ENCODE measurements at places on chromosomes 3 and 15. TPM values are rescaled to one million over a fixed set of nuclear protein-coding genes. Genes with fewer than 3 reads are reported as not detected.

GRCh38 chr15:58139276-58139988 lies 1.3 kb downstream of the AQP9 start:
- no peaks in the 10 kb centered on the region for H3K4me1 ChIP-seq
- H3K27ac ChIP-seq: no peak overlapping the region
- H3K4me3 ChIP-seq: no peak overlapping the region
- H3K27me3 ChIP-seq: peaks cover 2% of the 10 kb centered on the region
- DNase-seq: no peak

DNA sequence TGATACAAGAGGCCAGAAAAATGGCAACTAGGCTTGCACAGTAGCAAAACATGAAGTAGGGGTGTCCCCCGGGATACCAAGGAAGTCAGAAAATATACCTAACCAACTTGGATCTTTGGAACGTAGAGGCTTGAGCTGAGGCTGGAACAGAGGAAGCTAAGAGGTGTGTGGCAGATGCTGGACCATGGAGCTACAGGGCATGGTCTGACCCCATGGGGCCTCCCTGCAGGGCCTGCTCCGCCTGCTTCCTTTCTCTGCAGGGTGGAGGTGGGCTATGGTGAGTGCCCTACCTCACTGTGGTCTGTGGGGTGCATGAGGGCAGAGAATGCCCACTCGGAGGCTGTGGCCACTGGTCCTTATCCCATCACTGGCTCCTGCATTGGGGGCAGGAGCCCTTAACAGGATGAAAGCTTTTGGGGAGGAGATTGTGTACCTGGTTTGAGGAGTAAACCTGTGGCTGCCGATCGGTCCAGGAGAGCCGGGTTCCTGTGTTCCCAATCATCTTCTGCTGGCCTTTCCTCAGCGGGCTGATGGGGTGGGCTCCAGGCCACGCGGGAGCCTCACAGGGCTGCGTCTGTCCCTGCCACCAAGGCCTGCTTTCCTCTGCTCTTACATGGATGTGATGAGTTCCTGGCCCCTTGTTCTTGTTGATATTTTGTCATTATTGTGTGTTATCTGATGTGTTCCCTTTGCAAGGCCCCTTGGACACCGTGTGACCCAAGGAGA lies 96.8 kb downstream of the OCA2 start:
- no peak for DNase-seq
- H3K36me3 ChIP-seq: no peaks in the 10 kb centered on the region
- no peaks in the 10 kb centered on the region for H3K4me1 ChIP-seq
- peaks cover 5% of the 10 kb centered on the region for H3K27me3 ChIP-seq
- H3K27ac ChIP-seq: no peak overlapping the region

DNA sequence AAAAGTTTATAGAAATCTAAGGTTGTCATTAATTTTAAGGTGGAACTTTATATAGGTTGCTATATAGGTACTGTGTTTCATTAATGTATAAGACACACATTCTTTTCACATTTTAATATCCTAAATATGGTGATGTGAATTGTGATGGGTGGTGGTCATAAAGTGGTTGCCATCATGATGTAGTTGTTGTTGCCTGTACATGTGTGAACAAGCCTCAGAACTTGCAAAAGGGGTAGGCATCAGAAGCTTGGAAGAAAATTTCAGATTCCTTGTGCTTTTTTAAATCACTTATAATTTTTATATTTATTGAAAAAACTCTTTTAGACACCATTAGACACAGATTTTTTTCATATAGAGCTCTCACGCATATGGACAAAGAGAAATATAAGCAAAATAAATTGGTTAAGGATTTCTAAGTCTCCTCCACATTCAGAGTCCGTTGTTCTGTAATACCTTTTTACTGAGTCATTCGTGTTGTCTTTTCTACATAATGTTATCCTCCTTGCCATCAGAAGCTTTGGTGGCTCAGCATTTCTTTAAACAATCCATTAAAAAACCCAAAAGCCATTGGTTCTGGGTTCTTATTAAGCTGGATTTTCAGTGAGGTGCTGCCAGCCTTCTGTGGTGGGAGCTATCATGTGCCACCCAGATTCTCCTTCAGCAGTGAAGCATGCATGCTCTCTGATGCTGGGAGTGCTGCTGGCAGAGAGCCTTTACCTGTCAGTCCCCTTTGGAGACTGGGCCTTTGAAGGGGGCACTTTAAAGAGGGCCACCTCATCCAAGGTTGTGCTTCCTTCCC lies 140.4 kb upstream of the GALNT15 start:
- H3K27me3 ChIP-seq: peaks cover 4% of the 10 kb centered on the region
- H3K36me3 ChIP-seq: no peaks in the 10 kb centered on the region
- DNase-seq: no peak
- H3K4me3 ChIP-seq: no peak overlapping the region
- no peaks in the 10 kb centered on the region for H3K4me1 ChIP-seq

DNA sequence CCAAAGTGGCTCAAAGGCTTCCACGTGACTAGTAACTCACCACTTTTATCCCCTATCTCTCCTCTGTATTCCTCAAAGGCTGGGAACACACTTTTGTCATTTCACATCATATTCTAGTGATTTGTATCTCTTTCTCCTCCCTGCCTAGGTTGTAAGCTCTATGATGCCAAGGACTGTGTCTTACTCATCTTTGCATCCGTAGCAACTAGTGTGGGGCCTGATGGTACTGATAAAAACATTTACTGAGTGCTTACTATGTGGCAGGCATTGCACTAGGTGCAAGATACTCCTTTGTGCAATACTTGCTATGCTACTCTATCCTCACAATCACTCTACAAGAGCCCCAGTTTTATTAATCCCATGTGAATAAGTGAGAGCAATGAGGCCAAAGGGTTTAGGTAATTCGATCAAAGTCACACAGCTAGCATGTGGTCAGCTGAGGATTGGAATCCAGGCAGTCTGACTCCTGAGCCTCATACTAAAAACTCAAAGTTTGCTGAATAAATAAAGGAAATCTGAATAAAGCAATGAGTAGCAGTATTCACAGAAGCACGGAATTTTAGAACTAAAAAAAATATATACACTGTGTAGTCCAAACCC lies 342.6 kb upstream of the ICE2 start:
- H3K4me3 ChIP-seq: no peak overlapping the region
- no peak for DNase-seq
- peaks cover 3% of the 10 kb centered on the region for H3K36me3 ChIP-seq
- peaks cover 36% of the 10 kb centered on the region for H3K4me1 ChIP-seq

DNA sequence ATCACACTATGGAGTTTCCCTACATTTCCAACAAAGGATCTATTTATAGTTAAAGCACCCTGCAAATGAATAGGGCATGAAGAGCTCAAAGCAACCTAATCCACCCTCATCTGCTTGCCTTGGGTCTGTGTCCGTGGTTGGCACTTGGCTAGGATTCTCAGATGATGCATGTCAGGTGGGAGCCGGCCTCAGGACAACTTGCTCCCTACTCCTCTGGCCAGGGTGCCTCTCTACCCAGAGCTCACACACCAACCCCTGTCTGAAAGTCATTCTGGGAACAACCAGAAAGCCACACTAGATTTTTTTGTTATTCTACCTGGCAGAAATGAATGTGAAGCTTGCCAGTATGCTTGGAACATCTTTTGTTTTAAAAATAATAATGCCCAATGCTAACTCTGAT lies 13.2 kb downstream of the ARHGEF3 start:
- peak overlapping the region; percentile 66 for H3K4me3 ChIP-seq
- H3K4me1 ChIP-seq: peaks cover 90% of the 10 kb centered on the region
- H3K36me3 ChIP-seq: peaks cover 9% of the 10 kb centered on the region
- no peaks in the 10 kb centered on the region for H3K27me3 ChIP-seq
- H3K27ac ChIP-seq: peak overlapping the region; percentile 98
- peak; percentile 54 for DNase-seq

DNA sequence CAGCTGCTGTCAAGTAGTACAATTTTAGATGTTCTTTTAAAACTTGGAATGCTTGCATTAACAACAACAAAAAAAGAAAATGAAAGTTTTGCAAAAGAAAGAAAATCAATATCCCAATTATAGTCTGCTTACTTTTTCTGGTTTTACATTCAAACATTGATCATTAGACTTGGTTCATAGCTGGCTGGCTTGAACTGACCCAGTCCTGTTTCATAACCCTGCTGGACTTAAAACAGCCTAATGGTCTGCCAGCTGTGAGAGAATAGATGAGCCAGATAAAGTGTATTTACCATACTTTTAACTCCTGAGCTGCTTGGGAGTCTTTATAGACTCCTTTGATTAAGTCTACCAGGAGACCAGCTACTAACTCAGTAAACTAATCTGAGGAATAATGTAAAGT lies 59.2 kb downstream of the PIAS1 start:
- no peak for DNase-seq
- H3K27ac ChIP-seq: peak overlapping the region; percentile 52
- H3K27me3 ChIP-seq: no peaks in the 10 kb centered on the region
- peaks cover 11% of the 10 kb centered on the region for H3K36me3 ChIP-seq
- no peak overlapping the region for H3K4me3 ChIP-seq
- peaks cover 72% of the 10 kb centered on the region for H3K4me1 ChIP-seq

GRCh38 chr15:33370623-33371020 lies 59.9 kb downstream of the RYR3 start:
- no peak overlapping the region for H3K27ac ChIP-seq
- no peak overlapping the region for H3K4me3 ChIP-seq
- peaks cover 3% of the 10 kb centered on the region for H3K27me3 ChIP-seq
- H3K4me1 ChIP-seq: no peaks in the 10 kb centered on the region
- H3K36me3 ChIP-seq: no peaks in the 10 kb centered on the region

DNA sequence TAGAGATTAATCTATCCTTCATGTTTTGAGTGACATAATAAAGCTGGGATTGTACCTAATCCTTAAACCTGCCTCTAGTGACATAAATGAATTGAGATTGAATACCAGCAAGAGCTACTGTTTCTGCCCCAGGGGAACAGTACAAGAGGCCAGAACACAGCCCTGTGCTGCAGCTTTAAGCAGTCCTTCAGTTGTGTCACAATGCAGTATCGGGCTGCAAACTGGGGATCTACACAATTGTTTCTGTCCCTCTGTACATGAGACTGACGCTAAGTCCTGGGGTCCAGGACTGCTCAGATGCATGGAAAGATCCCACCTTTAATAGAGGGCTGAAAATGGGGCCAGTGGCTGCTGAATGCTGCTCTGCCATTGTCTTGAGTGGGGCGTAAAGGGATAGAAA lies 87.5 kb downstream of the MINAR1 start:
- no peak for DNase-seq
- no peaks in the 10 kb centered on the region for H3K4me1 ChIP-seq
- H3K4me3 ChIP-seq: no peak overlapping the region
- H3K27ac ChIP-seq: no peak overlapping the region

The ITPKA gene
- total RNA-seq: 1.0 TPM

The RCCD1 gene
- total RNA-seq: 52.0 TPM

The ATP10A gene
- 11.9 TPM for total RNA-seq

The DISP2 gene
- 0.02 TPM for total RNA-seq

The KBTBD13 gene
- total RNA-seq: not detected

The SLC12A8 gene
- 1.1 TPM for total RNA-seq

The PLA2G4B gene
- total RNA-seq: 9.0 TPM

The ADGRG7 gene
- total RNA-seq: not detected

All from activated naive CD4-positive, alpha-beta T cell treated with anti-CD3 and anti-CD28 coated beads for 36 hours (primary cell).